Hematopoietic multipotent progenitor cell (in vitro differentiated cells): ENCODE measurements at places on chromosomes 5 and 9.

DNA sequence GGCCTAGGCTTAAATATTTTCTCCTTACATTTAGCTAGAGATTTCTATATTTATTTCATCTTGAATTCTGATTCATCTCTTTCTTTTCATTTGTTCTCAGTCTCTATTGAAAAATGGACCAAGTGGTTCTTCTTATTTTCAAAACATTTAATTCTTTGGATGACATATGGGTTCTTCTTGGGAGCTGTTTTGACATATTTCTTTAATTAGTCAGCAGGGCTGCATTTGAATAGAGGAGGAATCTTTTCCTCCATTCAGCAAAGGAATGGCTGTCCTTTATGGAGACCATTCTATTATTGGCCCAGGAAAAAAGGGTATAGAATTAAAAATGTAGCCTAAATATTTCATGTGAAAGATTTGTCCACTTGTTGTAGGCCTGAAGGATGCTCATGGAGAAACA is 109.9 kb downstream of the RPS23 start:
- no peak for DNase-seq

GRCh38 chr5:14552017-14552416 is 29.6 kb upstream of the OTULINL start:
- DNase-seq: no peak

DNA sequence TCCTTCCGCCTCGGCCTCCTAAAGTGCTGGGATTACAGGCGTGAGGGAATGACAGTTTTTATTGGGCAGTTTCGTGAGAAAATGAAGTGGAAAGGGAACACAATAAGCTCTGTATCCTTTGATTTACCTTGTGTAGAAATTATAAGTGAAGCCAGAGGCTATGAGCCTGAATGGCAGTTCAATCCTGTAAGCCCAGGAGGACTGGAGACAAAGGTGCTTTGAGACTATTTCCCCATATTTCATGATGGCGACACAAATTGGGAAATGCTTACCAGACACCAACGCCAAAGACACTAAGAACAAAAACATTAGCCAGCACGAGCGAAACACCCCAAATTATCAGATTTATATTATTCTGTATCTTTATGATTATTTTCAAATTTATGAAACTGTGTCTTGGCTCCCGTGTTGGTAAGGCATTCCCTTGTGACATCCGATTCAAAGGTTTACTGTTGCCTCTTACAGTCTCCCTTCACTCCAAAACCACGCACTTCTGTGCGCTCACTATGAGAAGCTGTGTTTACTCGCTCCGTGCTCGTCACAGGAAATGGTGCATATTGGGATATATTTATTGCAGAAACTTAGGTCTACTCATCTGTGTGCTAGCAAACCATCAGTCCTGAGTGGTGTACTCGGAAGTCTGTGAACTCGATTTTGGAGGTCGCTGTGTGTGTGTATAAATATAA is 73.9 kb downstream of the SH3PXD2B start:
- DNase-seq: no peak

DNA sequence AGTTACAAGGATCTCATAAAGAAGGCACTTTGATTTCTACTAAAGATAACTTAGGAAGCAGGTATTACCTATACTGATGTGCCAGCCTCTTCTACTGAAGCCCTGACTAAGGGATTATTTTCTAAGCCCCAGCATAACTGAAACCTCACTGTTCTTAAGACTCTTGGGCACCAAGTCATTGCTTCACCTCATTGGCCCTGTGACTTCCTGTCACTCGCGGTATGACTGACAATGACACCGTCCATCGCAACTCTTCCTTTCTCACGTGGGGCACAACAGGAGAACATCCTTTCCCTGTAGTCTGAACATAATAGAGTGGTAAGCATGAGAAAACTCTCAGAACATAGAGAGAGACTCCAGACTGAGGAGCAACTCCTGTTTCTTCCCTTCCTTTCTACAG is 6.4 kb downstream of the OR2V2 start:
- no peak for DNase-seq

DNA sequence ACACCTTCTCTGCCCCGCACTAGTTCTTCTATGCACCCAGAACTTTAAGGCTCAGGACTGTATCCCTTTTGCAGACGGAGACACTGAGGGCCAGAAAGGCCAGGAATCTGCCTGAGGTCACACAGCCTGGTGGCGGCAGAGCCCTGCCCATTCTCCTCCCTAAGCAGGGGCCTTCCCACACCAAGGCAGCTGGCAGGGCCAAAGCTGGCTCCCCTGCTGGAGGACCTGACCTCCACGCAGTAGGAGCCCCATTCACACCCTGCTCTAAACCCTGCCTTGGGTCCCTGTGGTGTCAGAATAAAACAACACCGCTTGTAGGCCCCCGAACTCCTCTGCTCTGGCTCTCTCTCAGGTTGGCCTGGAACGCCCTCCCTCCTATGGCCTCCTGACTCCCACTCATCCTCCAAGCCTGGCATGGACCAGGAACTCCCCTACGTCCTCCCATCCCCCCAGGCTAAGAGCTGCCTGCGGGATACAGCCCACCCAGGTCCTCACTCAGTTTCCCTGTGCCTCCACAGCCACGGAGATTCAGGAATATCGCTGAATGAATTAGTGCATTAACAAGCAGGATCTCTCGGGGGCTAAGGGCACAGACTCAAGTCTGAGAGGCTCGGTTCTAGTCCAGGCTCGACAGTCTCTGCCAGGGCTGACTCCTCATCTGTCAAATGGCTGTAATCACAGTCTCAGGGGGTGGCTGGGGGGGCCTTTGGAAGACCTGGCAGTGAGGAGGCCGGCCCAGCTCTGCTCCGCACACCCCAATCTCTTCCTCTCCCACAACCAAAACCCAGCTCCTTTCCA is 2.8 kb downstream of the ST6GALNAC6 start:
- DNase-seq: no peak

- DNase-seq: no peak
Observed at GRCh38 chr5:54692631-54693030, 175.1 kb downstream of the SNX18 start.

GRCh38 chr9:20315677-20316076 is 306.6 kb downstream of the MLLT3 start:
- no peak for DNase-seq

DNA sequence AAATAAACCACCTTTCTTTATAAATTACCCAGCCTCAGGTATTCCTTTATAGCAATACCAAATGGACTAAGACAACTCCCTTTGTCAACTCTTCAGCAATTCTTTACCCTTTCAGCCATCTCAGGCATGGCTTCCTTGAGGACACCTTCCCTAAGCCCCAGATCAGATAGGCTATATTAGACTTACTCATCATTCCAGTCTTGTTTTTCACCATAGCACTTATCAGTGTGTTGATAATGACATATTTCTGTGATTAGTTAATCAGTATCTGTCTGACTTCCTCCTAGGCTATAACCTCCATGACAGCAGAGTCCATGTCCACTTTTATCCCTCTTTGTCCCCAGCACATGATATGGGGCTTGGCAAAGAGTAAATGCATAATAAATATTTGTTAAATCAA is 238.1 kb downstream of the ACTL7B start:
- DNase-seq: no peak

GRCh38 chr5:126182971-126183695 is 240.1 kb upstream of the GRAMD2B start:
- no peak for DNase-seq

- no peak for DNase-seq
Observed at GRCh38 chr5:25763781-25764180, 1119.0 kb upstream of the CDH10 start.

- DNase-seq: no peak
Observed at GRCh38 chr9:135907006-135907430, 328 bp downstream of the CAMSAP1 start.

DNA sequence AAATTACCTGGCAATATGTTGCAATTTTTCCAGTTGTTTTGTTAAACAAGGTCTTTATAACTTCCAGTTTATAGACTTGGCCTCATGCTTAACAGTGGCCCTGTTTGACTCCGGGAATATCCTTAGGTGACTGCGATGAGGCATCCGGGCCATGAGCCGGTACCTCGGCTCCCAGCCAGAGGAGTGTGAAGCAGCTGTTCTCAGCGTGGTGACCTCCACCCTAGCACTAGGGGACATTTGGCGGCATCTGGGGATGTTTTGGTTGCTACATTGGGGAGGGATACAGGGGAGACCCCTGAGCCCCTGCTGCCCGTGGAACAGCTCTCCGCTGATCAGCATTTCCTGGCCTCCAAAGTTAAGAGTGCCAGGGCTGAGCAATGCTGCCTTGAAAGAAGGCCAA is 533.4 kb downstream of the IRX1 start:
- no peak for DNase-seq

- DNase-seq: no peak
Observed at GRCh38 chr9:84501587-84501986, 161.0 kb upstream of the SLC28A3 start.

DNA sequence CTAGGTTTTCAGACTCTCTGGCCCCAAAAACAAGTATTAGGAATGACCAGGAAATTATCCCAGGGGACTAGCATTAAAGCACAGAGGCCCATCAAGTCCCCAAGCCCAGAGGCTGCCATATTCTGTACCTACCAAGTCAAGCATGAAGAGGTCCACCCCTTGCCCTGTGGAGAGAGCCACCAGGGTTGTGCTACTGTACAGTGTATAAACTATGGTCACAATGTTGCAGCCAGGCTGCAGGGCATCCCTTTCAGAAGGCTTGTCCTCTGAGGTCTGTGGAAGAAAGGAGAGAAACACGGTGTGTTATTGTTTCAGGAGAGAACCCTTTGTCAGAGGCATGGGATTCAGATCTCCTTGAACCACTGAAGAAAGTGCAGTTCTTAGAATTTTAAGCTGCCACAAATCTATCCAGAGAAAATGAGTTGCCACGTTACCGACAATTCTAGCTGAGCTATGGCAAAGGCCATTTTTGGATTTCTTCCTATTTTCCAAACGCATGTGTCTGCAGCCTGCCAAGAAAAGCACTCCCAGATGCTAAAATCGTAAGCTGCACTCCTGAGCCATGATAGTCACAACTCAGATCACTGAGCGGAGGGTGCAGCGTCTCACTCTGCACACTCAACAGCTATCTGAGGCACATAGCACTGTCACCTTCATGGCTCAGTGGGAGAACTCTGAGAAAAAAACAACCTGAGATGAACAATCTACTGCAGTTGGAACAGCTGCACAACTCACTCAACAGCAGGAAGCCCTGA is 45.5 kb upstream of the SPATA31E1 start:
- no peak for DNase-seq

DNA sequence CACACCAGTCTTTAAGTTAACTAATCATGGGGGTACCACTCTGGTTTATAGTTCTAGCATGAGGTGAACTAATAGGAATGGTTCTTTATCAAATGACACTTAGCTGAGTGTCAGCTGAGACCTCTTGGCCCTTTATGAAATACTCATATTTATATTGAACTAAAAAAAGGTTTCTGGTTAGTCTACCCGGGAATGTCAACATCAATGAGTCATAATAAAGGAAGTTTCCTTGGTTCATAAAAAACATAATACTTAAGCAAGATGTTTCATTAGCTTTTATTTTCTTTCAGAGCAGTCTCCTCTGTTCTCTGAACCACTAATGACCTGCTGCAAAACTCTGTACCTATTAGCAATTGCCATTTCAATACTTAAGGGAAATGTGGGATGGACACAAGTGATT is 13.7 kb downstream of the DAB2 start:
- no peak for DNase-seq

GRCh38 chr9:123637945-123638634 is 282.1 kb downstream of the CRB2 start:
- peak; percentile 91 for DNase-seq
